ENCODE measurements at places on chromosomes 1 and 21.
A peak's percentile ranks its signal among the peaks of the same experiment; 100 is the strongest.

DNA sequence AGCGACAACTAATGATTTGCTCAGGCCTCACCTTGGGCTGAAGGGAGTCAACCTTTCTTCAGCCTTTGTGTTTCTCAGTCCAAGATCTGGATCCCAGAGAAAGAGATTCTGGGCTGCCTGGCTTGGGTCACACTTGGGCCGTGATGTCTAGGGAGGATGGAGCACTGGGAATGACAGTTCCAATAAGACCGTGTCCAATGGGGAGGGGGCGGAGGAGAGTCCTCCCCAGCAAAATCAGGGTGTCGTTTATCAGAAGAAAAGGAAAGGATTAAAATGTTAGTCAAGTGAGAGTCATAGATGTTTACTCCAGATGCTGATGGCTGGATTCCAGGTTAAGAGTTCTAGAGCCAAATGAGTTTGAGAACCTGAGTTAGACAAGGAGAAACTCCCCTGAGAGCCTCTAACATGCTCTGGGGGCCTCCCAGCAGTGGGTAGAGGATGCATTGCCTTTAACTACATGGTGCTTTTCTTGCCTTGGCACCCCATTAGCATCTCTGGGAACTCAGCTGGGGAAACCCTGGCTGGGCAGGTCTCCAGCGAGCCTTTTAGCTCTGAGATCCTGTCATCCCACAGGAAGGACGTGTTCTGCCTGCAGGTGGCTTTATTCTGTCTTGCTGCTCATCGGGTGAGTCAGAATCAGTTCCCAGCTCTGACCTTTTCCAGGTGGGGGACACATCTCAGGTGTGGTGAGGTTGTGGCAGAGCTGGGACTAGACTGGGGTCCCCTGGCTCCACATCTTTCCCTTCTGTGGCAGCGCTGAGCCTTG, 22.2 kb downstream of the NIPAL3 start:
- DNase-seq: no peak

DNA sequence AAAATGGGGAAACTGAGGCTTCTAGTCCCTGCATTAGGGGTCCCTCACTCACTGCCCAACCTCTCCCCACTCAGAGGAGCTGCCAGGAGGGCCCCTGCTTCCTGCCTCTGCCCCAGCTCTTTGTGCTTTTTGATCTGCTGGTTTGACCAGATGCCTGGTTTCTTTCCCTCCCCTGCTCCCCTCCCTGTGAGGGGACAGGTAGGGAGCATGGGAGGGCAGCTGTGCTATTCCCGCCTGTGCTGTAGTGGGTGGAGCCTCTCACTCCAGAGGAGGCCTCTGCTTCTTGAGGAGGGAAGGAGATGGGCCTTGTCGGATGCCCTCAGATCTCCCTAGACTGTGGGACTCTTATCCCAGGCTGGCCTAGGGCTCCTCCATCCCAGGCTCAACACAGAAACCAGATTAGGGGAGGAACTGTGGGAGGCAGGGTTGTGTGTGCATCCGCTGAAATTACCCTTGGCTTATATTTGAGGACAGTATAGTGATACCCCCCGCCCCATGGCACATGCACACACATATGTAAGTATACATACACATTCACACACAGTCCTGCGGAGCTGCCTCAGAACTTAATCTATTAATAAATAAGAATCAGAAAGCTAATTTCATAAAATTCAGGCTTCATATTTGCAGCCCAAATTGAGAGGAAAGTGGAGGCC, 4.6 kb downstream of the BOLA1 start:
- DNase-seq: no peak

DNA sequence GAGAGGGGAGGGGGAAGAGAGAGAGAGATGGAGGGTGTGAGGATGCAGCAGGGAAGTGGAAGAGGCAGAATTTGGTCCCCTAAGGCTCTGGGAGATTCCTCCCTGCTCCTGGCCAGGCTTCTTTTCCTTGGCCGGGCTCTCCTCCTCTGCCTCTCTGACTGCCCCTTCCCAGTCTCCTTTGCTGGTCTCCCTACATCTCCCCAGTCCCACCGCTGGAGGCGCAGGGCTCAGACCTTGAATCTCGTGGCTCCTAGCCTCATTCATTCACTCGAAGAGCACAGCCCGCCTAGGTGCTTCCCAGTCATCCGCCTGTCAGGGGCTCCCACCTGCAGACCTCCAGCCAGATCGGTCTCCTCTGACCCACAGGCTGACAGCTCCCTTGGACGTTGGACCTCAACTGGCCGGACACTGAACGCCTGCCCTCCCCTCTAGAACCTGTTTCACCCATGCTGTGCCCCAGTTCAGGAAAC, 76.5 kb downstream of the VWA5B1 start:
- peak; percentile 76 for DNase-seq

GRCh38 chr1:34712007-34712688, 42.7 kb upstream of the GJB5 start:
- DNase-seq: no peak

GRCh38 chr1:92324784-92325183, 25.9 kb downstream of the RPAP2 start:
- DNase-seq: no peak

DNA sequence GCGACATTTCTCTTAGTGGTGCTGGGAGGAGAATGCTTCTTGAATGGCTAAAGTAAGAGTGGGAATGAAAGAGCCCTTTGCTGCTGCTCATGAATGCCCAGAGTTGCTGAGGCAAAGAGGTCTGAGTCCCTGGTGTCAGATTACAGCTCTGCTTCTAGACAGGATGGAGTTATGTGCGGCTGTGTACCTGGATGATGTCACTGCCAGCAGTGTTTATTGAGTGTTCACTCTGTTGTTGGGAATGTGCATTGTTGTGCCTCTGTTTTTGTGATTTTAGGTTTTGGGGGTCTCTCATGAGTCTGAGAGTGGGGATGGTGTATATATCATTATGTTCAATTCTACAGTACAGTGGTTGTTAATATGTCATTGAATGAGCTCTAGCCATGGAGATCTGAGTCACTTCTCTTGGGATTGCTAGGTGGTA, 2.7 kb downstream of the CDC14A start:
- DNase-seq: peak; percentile 66

GRCh38 chr1:70916034-70916427, 131.6 kb downstream of the PTGER3 start:
- no peak for DNase-seq

- DNase-seq: peak; percentile 38
Measured at GRCh38 chr1:72062584-72062983, 219.8 kb downstream of the NEGR1 start.

DNA sequence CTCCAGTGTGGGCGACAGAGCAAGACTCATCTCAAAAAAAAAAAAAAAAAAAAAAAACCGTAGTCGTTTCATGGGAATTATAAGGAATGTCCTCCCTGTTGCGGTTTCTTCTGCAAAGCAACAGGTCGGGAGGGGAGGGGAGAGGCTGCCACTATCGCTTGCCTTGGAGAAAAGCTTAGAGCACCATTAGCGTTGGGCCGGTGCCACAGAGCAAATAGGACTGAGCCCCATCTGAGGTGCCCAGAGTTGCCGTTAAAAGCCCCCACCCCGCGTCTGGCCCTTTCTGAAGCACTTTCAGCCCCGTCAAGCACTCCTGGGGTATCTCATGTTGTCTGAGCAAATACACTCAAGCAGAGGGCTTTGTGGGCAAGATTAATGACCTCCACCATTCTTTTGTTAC, 2.2 kb downstream of the RIPPLY3 start:
- no peak for DNase-seq

- DNase-seq: peak; percentile 58
Measured at GRCh38 chr1:77762072-77762476, 2.4 kb upstream of the USP33 start.

- no peak for DNase-seq
Measured at GRCh38 chr21:26851109-26851944, 6.1 kb upstream of the ADAMTS1 start.

DNA sequence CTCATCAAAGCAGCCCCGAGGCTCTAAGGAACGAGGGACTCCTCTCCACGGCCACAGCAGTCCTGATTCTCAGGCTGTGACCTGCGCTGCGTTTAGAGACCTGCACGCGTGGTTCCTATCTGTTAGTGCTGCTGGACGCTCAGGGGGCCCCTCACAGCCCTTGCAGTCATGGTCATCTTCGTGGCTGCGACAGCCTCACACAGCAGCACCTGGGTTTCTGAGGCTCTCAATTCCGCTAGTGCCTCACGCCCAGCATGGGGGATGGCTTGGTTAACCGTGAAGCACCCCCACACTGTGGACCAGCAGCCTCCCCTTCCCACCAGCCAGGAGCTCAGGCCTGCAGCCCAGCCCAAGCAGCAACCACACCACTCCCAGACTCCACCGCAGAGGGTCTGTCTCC, 7.8 kb downstream of the MORN1 start:
- no peak for DNase-seq

DNA sequence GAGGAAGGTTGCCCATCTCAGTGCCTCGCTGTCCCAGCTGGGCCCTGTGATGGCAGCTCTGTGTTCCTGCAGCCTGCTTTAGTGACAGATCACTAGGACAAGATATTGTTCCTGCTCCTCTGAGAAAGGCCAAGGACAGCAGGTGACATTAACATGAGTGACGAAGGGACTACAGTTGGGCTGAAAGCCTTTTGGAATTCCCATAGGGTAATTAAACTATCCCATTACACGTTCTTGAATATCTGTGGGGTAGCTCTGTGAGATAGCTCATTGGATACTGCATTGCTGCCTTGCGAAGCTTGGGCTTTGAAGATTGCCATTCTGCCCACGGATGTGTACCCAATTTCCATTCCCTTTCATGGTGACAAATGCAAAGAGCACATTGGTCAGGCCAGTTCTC, 78.2 kb upstream of the COA6 start:
- DNase-seq: no peak

GRCh38 chr1:225653463-225654276, 747 bp upstream of the ENAH start:
- DNase-seq: peak; percentile 51

DNA sequence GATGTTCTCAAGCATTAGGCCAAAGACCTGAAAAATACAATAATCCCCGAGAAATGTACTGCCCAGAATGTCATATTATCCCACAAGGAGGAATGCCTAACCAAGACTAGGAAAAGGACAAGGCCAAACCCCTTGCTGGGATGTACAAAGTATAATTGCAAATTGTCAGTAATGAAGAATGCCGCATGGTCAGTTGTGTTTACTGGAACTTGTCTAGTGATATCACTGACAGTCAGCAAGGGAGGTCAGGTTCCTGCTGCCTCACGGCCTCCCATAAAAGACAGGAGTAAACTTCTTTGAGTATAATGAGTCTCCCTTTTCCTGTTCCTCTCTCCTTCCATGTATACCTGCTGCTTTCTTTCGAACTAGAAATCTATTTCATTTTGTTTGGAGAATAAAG, 222.8 kb downstream of the RHOU start:
- DNase-seq: no peak

- peak; percentile 8 for DNase-seq
Measured at GRCh38 chr1:5570931-5571330, 421.3 kb downstream of the NPHP4 start.

DNA sequence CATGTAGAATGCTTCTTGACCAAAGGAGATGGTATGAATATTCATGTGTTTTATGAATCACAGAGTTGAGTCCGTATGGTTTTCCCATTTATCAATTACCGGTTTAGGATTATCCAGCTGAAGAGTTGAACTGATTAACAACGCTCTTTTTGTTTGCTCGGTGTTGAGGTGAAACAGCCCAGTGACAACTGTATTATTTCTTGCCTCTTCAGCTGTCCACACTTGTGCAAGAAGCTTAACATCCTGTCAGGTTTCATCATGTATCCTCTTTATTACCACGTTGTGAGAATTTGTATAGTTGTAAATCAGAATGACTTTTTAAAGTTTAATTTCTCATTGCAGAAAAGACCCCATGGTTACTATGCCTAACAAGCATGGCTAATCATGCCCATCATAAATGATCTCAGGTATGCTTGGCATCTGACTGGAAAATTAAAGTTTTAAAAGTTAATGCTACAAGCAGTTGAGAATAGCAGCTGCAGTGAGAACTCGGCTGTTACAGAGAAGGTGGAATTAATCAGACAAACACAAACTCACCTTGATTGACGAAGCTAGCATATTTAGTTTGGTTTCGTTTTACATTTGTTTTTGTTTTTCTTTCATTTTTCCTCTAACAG, 563.2 kb upstream of the ADGRL2 start:
- no peak for DNase-seq

- no peak for DNase-seq
Measured at GRCh38 chr1:201791051-201791778, 37.7 kb upstream of the IPO9 start.

DNA sequence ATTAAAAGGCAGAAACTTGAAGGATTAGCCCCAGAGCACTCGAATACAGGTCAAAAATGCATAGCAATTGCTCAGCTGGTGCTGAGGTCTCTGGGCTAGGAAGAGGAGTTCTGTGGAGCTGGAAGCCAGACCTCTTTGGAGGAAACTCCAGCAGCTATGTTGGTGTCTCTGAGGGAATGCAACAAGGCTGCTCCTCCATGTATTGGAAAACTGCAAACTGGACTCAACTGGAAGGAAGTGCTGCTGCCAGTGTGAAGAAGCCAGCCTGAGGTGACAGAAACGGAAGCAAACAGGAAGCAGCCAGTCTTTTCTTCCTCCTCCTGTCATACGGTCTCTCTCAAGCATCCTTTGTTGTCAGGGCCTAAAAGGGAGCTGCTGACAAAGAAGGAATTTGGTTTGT, 233.4 kb upstream of the FGGY start:
- no peak for DNase-seq

DNA sequence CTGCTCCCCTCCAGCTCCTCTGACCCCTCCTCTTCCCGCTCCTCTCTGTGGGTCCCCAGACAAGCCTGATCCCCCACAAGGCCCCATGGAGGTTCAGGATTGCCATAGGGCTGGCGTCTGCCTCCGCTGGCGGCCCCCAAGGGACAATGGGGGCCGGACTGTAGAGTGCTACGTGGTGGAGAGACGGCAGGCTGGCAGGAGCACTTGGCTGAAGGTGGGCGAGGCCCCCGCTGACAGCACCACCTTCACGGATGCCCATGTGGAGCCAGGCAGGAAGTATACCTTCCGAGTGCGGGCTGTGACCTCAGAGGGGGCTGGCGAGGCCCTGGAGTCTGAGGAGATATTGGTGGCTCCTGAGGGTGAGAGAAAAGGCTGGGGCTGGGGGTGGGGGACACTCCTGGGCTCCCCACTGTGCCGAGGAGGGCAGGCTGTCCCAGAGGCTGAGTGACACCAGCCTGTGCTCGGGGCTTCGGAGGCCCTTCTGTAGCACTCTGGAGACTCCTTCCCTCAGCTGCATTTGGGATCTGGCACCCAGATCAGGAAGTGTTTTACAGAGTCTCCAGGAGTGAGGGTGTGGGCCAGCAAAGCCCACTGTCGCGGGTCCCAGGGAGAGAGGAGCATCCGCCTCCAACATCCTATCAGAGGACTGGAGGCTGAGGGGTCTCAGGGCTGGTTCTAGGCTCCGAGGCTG, 25.9 kb downstream of the IGFN1 start:
- DNase-seq: no peak

DNA sequence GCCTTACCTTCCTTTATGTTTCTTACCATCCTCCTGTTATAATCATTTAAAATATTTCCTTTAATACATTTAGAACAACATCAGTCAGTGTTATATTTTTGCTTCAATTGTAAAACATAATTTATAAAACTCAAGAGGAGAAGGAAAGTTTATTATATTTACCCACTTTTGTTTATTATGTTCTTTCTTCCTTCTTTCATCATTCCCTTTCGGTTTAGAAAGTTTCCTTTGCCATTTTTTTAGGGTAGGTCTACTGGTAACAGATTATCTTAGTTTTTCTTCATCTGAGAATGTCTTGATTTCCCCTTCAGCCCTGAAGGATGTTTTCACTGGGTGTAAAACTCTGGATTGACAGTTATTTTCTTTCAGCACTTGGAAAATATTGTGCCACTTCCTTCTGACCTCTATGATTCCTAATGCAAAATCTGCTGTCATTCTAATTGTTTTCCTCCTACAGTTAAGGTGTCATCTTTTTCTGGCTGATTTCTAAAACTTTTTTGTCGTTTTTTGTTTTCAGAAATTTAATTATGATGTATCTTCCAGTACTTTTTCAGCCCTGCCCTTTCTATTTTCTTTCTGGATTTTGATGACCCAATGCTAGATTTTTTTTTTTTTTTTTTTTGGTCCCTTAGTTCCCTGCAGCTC, 25.0 kb downstream of the PTPN22 start:
- DNase-seq: no peak
